ENCODE measurements at places on chromosomes 16 and 17.

DNA sequence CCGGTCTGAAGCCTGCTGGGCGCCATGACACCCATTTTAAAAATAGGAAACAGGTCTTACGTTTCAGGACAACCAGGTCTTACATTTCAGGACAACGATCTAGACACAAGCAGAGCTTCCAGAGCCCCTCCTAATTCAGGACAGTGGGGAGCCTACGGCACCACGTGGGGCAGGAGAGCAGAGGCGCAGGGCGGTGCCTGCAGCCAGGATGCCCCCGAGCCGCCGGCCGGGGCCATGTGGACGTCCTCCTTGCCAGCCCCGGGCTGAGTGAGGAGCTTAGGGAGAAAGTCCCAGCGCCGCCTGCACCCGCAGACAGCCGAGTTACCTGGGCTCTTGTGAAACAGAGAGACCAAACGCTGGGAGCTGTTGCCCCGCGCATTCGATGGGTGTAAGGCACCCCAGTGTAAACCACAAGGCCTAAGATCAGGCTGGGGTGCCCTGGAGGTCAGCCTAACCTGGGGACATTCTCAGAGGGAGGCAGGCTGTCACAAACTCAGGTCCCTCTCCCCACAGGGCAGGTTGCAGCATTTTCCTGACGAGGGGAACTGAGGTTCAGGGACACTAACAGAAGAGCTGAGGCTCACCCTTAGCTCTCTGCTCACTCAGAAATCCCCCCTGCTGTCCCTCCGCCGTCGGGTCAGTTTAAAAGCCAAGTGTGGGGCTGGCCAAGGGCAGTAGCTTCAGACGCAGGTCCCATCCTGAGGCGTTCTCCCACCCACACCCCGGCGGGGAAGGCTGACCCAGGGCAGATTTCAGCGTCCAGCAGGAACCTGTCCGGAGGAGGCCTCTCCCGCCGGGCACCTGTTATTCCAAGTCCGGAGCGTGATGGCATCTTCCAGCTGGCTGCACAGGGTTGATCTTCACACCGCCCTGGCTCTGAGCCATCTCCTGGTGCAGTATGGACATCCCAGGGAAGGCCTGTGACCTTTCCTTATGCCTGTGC, 1.8 kb upstream of the NOTUM start:
- no peak for DNase-seq

- peak; percentile 66 for DNase-seq
Measured at GRCh38 chr17:67359960-67360791, 6.2 kb downstream of the PSMD12 start.

- DNase-seq = no peak
Measured at GRCh38 chr16:50908468-50908867, 166.6 kb downstream of the CYLD start.

DNA sequence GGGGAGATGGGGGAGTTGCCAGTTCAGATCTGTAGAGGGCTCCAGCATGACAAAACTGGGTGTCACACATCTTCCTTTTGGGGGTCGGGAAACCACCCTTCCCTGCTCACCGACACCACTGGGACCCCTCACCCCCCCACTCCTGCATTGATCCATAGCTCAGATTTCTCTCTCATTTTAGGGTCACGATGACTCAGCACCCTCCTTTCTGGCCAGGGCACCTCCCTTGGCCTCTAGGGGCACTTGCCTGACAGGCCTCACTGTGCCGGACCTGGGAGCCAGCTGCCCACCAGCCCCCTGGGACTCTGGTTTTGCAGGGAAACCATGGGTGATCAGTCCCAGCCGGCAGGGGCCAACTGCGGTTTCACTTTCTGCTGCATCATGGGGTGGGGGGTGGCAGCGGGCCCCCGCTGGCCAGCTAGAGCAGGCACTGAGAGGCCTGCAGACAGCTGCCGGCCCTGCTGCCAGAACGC, 239.4 kb downstream of the MRTFB start:
- no peak for DNase-seq

DNA sequence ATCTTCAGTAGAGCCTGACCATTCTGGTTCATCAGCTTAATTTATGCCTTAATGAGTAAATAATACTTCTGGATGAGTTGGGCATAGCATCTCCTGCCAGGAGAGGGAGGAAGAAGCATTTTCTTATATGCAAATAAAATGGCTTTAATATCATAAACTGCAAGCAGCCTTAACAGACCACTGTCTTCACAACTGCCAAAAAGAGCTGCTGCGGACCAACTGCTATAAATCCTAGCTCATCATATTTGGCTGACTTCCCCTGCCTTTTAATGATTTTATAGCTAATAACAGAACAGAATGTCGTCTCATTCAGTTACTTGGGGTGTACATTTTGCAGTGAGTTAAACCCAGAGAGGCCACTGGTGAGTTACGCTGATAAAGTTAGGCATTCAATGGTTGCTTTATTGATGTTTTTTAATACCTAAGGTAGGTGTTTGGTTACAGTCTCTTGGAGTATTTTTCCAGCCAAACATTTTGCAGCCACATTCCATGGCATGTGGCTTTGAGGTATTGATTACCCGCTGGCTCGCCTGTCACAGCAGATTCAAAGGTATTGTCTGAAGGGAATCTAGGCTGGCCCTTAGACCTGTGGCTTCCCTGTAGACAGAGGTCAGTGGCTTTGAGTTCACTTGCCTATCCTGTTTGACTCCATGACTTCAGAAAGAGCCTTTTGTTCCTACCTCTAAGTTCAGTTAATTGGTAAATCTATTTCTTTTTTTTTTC, 16.4 kb downstream of the FAM20A start:
- DNase-seq = no peak

GRCh38 chr16:67979955-67980678, at the start of gene DPEP3:
TSS of gene DPEP3 (minus strand) at chr16:67980499. CDS start at chr16:67980380, 119 bp downstream.
- no peak for DNase-seq

DNA sequence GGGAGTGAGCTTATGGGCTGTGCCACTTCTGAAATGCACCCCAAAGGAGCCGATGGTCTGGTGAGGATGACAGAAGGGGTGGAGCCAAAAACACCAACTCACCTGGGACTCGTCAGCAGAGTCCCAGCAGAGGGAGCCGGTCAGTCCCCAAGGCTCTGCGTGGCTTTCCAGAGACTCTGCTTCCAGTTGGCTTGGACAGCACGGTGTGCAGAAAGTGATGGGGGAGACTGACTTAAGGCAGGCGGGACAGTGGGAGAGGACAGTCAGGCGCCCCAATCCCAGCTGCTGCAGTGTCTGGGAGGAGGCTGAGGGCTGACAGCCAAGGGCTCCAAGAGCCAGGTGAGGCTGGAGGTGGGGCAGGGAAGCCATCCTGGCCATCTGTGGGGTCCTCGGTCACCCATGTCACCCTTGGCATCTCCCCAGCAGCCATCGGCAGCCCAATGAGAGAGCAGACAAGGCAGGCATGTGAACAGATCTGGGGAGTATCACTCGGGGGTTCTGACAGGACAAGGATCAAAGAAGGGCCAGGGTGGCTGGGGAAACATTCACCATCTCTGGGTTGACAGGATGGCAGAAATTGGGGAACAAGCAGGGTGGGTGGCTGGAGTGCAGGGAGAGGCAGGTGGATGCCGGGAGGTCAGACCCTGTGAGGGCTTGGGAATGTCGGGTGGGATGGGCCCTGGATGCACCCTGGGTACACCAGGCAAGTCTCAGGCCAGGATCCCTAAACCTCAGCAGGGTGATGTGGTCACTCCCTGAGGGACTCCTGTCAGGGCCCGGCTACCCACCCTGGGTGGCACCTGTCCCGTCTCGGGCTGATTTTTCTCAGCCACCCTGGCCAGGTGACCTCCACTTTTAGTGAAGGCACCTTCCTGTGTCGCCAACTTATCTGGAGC, 8.9 kb upstream of the KRTAP17-1 start:
- DNase-seq = peak; percentile 25

GRCh38 chr17:71338396-71338795, 782.4 kb upstream of the SOX9 start:
- DNase-seq = no peak

DNA sequence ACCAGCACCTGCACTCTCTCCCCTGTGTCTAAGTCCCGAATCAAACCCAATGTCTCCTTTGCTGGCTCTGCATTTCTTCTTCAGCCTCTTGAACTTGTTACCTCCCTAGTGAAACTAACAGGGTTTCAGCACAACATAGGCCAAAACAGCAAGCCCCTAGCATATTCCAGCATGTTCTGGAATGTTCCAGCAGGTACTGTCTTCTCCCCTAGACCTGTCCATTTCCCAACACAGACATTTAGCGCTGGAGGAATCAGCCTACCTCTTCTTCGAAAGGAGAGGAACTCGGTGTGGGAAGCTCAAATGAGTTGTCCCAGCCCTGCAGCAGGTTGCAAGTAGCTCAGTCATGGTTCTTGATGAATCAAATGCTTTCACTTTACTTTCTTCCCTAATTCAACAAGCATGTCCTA, 47.1 kb downstream of the LITAF start:
- DNase-seq = no peak

- DNase-seq = no peak
Measured at GRCh38 chr16:87423429-87423828, 31.3 kb downstream of the MAP1LC3B start.

DNA sequence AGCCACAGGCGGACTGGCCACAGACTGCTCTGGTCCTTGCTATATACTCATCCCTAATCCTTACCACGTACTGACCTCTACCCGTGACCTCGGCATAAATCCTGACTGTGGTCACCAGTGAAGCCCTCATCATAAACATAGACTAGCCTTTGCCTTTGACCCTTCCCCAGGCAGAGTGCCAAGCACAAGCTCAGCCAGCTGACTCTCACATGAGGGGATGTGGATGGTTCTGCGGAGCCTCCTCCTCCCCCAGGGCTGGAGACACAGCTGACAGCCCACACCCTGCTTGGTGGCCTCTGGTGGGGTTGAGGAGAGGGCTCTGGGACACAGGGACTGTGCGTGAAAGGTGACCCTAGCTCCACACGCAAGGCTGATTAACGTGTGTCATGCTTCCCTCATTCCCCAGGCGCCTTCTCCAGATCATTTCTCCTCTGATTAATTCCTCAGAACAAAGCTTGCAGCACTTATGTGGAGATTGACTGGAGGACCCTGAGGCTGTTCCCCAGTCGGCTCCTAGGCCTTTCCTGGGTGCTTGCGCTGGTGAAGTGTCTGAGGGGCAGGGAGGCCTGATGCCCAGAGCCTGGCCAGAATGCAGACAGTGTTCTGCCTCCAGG, 241.5 kb upstream of the NLRP1 start:
- DNase-seq = no peak

GRCh38 chr16:4330277-4330874, 14.5 kb downstream of the GLIS2 start:
- DNase-seq = peak; percentile 80

DNA sequence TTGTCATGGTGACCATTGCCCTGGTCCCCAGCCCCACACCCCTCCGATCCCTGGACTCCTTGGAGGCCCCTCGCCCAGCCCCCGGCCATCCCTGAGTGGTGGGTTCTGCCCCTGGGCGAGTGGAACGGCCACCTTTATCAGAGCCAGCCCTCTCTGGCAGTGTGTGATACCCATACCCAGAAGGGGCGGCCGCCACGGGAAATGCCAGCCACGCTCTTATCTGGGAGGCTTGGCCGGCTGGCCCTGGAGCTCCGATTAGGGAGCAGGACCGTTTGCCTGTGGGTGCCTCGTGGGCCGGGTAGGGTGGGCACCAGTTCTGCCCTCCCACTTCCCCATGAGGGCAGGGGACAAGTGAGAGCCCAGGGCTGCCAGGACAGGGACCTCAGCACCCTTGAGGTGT, 58.3 kb upstream of the ZC3H18 start:
- no peak for DNase-seq

- DNase-seq = no peak
Measured at GRCh38 chr17:52938623-52939230, 780.2 kb upstream of the CA10 start.

DNA sequence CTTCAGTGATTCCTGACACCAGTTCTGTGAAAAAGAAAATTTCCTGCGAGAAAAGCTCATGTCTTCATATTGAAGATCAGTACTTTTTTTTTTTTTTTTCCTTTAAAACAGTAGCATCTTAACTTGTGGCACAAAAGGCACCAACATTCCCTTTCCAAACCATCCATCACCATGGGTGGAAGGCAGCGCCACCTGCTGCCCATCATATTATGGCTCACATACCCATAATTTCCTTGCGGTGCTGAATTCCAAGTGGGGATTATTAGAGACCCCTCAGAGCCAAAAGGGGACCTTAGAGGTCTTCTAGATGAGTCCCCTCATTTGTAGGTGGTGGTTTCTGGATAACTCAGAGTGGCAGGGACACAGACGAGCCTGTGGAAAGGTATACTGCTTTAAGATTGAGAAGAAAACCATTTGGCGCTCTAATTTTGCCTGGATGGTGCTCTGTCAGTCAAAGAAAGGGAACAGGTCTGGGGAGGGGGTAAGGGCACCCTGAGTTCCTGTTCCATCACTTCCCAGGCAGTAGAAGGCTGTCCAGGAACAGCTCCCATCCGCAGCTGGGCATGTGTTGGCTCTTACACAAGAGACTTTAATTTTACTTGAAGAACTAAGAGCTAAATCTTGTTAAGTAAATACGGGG, 7.9 kb upstream of the SOST start:
- DNase-seq = peak; percentile 55

- no peak for DNase-seq
Measured at GRCh38 chr17:5580969-5581368, 3.3 kb downstream of the NLRP1 start.

GRCh38 chr16:70766658-70767057, 34.3 kb downstream of the VAC14 start:
- DNase-seq = no peak

GRCh38 chr16:84255050-84255810, 15.4 kb upstream of the KCNG4 start:
- no peak for DNase-seq

GRCh38 chr17:29929006-29929532, 959 bp downstream of the SSH2 start:
- peak; percentile 50 for DNase-seq

DNA sequence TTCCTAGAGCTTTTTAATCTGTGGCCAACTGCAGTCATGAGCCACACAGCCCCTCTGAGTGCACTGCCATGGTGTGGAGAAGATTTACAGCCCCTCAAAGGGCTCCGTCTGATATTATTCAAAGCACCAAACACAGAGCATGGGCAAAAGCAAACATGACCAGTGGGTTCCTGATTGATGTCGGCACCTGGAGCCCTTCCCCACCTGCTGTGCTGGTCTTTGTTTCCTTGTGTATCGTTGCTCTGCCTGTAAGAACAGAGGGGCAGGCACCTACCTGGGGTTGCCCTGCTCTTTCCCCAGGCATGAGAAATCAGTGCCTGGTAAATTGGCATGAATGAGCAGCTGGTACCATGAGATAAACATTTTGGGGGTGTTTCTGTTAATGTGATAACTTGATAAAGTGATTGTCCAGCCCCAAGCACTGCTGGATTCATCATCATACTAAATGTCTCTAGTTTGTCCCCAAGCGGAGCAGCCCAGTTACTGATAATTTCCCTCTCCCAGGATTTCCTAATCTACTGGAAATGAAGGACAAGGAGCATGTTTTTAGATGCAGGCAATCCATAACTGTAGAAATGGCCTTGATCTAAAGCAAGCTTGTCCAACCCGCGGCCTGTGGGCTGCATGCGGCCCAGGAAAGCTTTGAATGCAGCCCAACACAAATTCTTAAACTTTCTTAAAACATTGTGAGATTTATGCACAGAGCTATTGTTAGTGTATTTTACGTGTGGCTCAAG, 5.0 kb upstream of the SPIRE2 start:
- no peak for DNase-seq

Measured in activated CD4-positive, alpha-beta T cell treated with anti-CD3 and anti-CD28 coated beads for 48 hours (primary cell).